ENCODE measurements at places on chromosomes 7 and 10.

- DNase-seq, result peak; percentile 9
Observed at GRCh38 chr10:37952926-37953325, 23.5 kb downstream of the ZNF25 start.

GRCh38 chr7:3073763-3074458, 30.2 kb upstream of the CARD11 start:
- no peak for DNase-seq

GRCh38 chr10:97546456-97547270, 25.9 kb upstream of the ANKRD2 start:
- DNase-seq, result no peak

- peak; percentile 54 for DNase-seq
Observed at GRCh38 chr7:121305109-121305508, 23.7 kb upstream of the WNT16 start.

- DNase-seq, result peak; percentile 84
Observed at GRCh38 chr10:126387041-126387921, 996 bp downstream of the ADAM12 start.

DNA sequence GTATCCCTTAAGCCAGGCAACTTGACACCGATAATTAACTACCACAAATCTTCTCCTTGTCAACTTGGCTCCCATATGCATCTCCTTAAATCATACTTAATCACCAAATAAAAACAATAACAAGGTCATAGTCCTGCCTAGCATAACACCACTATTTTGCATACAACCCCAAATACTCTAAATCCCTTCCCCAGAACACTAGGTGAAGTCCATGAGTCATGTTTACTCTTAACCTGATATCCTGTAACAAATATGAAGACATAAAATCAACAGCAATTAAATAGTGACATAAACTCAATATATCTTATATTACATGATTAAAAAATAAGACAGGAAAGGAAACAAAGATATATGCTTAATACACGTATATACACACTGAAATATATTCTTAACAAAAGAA, 362.0 kb downstream of the ETV1 start:
- DNase-seq, result no peak

- DNase-seq, result no peak
Observed at GRCh38 chr10:59898125-59898835, 8.1 kb downstream of the CCDC6 start.

GRCh38 chr10:48678041-48678440, 6.6 kb upstream of the WDFY4 start:
- no peak for DNase-seq

DNA sequence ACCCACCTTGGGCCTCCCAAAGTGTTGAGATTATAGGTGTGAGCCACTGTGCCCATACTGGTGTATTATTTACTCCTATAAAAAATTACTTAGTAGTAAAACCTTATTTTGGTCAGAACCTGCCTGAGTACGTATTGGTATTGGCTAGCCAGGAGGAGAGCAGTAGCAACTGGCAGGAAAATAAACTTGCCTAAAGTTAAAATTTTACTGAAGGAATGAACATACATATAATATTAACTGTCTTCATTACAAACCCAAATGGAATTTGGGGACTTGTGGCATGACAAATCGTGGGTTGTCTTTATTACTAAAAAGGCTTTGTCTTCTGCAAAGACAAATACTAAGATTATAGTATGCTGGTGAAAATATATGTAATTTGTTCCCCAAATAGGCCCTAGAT, 8.4 kb downstream of the RAB18 start:
- peak; percentile 31 for DNase-seq

DNA sequence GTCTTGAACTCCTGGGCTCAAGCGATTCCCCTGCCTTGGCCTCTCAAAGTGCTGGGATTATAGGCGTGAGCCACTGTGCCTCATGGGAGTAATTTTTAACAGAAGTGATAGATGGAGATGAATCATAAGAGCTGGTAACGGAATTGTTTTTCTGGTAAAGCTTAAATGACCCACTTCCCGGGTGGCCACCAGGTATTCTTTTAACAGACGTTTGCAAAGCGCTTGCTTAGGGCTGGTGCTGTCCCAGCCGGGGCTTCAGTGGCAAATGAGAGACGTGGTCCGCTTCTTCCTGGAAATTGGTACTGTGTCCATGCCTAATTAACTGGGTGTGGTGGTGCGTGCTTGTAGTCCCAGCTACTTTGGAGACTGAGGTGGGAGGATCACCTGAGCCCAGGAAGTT, 23.5 kb downstream of the CAMK1D start:
- no peak for DNase-seq

DNA sequence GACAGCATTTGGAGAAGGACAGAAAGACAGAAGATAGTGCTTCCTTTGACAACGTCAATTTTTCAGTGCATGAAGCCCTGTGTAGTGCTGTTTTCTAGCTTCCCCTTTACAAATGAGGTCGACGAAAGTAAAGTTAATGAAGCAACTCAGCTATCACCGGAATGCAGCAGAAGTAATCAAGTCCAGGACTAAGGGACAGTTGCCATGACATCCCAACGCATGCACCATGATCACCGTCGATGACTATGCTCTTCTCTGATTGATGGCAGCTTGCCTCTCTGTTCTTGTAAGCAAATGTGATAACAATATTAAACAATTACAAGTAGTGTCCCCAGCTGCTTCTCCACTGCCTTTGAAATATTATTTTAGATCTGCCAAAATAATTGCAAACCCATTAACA, 205.8 kb downstream of the FRMD4A start:
- DNase-seq, result peak; percentile 67

GRCh38 chr10:102396730-102397151, 1.2 kb downstream of the NFKB2 start:
- no peak for DNase-seq
